ENCODE measurements at places on chromosomes 4 and X.

DNA sequence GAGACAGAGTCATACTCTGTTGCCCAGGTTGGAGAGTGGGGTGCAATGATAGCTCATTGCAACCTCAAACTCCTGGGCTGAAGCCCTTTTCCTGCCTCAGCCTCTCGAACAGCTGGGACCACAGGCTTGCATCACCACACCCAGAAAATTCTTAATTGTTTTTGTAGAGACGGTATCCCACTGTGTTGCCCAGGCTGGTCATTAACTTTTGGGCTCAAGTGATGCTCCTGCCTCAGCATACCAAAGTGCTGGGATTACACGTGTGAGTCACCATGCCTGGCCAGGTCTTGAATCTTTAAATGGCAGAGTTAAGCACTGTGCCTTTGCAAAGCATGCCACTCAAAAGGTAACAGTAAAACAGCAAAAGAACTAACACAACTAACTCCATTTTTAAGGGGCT lies 28.6 kb upstream of the BBS12 start:
- DNase-seq, result no peak

- DNase-seq, result no peak
Observed at GRCh38 chr4:109801895-109802319, at the start of gene CFI. Gene CFI (minus strand): TSS chr4:109801999. CDS start chr4:109801971, 28 bp downstream.

DNA sequence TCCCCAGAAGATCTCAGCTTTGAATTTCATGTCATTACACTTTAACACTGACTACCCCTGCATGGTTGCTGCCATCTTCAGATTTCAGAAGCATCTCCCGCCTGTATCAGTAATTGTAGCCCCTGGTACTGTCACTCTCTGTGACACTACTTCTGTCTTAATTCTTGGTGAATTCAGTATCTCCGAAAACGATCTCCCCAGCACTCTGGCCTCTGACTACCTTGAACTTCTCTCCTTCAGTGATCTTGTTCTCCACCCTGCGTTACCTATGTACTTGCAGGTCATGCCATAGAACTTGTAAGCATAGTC lies 53.8 kb upstream of the ABCG2 start:
- no peak for DNase-seq

DNA sequence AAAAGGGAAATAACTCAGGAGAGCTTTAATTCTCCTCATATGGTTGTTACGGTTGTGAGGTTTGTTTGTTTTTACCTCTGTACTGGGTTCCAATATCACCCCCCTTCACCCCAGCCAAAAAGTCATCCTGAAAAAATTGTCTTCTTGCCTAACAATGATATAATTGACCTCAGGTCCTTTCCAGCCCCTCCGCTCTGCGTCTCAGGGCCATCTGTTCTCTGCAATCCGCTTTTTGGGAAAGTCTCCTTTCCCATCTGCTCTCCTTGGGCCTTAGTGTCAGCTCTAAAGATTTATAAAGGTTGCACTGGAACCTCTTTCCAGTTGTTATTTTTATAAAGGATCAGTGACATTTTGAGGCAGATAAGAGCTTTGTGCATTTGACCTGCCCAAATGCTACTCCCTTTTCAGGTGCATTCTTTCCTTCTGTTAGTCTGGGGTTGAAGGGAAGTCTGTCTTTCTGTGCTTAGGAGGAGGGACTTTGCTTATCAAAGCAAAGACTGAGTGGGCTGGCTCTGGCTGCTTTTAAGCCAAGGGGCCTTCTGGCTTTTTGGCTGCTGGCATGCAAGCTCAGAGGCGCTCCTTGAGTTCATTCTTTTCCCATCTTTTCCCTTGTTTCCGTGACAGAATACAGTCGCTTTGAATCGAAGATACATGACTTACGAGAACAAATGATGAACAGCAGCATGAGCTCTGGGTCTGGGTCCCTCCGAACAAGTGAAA lies 34.1 kb downstream of the DLG3 start:
- no peak for DNase-seq

GRCh38 chr4:91837608-91838029 lies 466.1 kb upstream of the GRID2 start:
- DNase-seq, result no peak

DNA sequence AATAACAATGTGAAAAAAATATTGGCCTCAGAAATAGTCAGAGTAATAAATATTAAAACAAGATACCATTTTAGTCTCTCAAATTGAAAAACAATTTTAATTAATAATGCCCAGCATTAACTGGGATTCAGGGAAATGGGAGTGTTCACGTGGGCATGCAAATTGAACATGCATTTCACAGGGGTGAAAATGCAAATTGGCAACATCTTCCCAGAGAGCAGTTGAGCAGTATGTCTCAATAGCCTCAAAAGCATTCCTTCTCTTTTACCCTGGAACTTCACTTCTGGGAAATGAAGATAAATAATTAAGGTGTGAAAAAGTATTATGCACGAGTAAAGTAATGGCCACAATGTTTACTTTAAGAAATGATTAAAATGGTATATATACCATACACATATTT lies 21.3 kb downstream of the NOX1 start:
- DNase-seq, result no peak

GRCh38 chr4:103397541-103397940 lies 199.4 kb upstream of the CENPE start:
- no peak for DNase-seq

GRCh38 chrX:76172325-76172893 lies 453 bp upstream of the PBDC1 start:
- DNase-seq, result no peak

DNA sequence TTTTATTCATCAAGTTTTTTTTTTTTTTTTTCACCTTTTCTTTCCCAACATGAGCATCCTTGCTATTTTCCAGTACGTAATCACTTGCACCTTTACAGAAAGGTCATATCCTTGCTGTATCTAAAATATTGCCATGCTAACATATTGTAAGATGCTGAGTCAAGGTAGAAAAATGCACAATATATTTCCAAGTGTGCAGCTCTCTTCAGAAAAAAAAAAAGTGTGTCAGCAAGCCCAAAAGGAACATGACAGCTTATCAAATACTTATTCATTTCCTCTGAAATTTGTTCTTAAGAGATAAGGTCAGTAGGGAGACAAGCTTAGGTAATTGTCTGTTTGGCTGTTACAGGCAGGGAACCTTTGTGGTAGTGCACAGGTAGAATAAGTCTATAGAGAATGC lies 27.0 kb downstream of the SH2D1A start:
- DNase-seq, result no peak

- DNase-seq, result no peak
Observed at GRCh38 chrX:107171369-107172102, 34.7 kb downstream of the NUP62CL start.

DNA sequence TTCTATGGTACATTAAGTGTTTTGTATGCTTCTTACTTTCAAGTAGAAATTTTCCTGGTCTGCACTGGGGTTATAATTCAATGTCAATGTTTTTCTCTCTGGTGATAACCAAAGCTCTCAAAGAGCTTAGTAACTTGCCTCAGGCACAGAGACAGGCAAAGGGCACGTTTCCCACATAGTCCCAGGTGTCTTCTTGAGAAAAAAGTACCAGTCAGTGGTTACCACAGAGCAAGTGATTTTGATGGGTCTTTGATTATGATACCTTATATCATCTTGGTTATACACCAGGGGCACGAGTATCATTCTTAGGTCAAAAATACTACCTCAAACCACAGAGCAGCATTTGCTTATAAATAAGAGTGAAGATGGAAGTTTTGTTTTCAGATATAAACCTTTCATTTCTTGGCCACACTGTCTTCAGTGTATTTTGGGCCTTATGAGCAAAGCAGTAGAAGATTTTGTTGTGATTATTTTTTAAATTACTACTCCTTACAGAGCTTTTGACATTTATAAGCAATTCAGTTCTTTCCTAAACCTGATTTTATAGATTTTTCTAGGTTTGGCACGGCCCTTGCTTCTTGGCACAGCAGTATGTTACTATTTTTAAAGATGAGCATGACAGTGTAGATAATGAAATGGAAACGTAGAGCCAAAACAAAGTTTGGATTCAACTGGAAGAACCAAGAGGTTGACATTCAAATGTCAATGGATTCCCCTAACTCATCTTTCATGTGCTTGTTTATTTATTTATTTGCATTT lies 85.3 kb upstream of the TLL1 start:
- no peak for DNase-seq

DNA sequence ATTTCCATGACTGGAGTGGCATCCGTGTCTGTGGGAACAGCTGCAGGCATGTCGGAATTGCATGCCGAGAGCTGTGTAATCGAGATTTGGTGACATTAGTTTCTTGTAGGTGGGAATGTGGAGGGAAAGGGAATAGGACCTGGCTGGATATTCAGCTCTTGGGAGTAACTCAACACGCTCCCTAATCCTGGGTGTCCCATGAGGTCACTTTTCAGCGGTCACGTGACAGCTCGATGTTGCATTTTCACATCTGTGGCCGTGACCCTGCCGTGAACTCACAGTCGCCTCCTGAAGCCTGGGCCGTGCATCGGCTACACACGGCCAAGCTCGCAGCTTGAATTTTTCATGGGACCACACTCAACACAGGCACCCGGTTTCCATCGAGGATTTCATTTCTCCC lies 25.8 kb upstream of the PSAPL1 start:
- DNase-seq, result no peak

DNA sequence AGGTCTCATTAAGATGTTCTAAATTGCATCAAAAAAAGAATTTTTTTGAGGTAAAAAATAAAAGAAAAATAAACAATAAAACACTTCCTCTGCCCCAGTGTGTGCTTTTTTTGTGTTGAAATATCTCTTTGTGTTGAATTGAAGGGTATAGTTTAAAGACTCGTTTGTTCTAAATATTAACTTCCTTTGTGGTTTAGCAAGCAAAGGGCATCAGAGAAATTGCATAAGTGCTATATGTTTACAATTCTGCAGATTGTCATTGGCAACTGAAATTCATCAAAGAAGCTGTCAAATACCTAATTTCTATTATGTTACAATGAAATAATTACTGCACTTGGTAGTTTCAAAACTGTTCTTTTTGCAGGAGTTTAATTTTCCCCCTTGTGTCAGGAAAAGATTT lies 260.5 kb downstream of the DKK2 start:
- DNase-seq, result no peak

DNA sequence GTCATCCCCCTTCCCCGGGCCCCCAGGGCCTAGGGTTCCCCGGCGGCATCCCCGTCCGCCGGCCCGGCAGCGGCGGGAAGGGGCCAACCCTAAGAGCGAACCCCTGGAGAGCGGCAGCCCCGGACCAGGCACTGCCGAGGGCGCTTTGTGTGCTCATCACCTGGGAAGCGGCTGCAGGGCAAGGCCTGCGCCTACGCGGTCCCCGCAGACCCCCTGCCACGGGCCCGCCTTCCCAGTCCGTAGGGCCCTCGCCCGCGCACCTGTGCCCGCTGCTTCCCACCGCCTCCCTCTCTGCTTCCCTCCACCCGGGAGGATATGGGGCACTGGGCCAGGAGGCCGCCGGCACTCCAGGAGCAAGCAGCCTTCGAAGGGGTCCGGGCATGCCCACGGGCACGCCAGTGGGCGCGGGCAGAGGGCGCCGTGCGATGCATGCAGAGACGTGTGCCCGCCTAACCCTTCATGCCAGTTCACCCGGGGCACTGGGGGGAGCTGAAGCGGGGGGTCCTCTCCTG lies 2.6 kb downstream of the FLNA start:
- no peak for DNase-seq

DNA sequence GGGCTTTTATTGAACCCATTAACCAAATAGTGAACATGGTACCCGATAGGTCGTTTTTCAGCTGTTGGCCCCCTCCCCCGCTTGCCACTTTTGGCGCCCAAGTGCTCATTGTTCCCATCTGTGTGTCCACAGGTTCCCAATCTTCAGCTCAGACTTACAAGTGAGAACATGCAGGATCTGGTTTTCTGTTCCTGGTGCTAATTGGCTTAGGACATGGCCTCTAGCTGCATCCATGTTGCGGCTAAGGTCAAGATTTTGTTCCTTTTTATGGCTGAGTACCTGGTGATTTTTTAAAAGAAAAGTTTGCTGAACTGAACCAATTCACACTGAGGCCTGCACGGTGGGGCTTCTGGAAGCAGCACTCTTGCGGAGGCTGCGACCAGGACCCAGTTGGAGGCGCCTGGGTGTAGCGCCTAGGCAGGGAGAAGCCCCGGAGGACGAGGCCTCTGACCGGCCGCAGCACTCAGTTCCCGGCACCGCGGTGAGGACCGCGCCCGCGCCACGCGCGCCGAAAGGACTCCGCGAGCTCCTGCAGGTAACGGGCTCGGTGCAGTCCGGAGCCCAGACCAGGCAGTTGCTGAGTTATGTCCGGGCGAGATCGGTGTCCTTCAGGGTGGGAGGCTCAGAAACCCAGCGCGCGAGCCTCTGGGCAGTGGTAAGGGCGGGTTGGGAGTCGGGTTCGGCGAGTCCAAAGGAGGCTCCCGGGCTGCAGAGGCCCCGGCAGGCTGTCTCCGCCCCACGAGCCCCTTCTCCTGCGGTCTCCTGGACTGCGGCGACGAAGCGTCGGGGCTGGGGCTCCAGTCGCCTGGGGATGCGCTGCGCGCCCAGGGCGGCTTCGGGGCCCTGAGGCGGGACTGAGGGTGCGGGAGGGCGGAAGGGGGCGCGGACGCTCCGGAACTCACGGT lies 15.8 kb upstream of the SLC25A4 start:
- DNase-seq, result no peak

GRCh38 chr4:86344127-86344526 lies 15.7 kb downstream of the MAPK10 start:
- no peak for DNase-seq
